ENCODE measurements at places on chromosomes 7 and 10.

GRCh38 chr10:80413271-80413996 lies 5.1 kb downstream of the PRXL2A start:
- no peak for DNase-seq

DNA sequence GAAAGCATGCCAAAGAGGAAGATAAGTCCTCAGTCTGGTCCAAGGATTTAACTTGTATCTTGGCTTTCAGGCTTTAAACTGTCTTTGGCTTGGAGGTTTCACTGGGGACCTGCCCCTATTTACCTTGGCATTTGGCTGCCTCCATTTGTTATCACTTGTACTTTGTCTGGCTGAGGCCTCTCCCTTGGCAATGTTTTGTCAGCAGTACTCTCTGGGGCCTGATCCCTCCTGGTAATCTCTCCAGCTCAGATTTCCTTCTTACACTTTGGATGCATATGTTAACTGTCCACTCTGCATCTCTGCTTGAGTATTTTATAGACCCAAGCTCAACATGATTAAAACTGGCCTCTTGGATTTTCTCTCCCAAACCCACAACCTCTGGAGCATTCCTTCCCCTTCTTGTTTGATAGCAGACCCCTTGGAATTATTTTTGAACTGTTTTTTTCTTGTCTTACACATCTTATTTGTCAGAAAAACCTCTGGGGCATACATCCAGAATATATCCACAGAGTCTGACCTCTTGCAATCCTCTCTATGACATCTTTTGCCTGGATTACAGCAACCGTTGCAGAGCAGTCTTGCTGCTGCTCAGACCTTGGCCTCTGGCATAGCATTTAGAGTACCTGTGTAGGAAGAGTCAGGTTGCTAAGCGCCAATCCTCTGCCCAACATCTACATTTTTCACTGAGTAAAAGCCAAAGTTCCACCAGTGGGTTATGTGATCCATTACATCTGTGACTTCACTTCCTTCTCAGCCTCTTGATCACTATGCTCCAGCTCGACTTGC lies 35.2 kb downstream of the ZNF487 start:
- no peak for DNase-seq

DNA sequence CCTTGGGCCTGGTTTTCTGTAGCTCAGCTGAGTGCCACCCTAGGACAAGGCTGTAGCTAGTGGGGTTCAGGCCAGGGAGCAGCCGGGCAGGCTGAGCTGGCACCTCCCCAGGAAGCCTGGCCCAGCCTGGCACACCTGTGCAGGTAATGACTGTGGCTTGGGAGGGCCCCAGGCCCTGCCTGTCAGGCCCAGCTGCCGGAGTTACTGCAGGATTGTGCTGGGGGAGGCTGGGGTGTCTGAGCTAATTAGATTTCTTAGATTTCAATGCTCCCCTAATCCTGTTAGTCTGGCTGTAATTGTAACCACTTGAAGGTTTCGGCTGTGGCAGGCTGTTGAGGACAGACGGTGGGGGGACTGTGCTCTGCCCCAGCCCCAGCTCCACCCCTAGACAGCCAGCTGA lies 6.0 kb downstream of the ZMIZ1 start:
- no peak for DNase-seq

DNA sequence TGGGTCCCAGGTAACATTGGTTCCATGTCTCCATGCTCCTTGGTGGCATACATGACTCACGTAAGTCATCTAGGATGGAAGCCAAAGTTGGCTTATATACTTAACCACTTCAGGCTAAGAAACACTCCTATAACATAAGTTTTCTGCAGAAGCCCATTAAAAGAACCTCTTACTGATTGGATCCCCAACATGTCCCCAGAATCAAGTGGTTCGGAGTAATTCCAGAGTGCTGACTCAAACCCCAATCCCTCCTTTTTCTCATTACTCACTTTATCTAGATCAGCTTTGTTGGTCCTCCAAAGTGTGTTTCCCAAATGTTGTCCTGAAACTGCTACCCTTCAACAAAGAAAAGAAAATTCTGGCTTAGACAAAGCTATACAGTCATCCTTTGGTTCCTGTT lies 10.1 kb upstream of the ATOH7 start:
- no peak for DNase-seq

DNA sequence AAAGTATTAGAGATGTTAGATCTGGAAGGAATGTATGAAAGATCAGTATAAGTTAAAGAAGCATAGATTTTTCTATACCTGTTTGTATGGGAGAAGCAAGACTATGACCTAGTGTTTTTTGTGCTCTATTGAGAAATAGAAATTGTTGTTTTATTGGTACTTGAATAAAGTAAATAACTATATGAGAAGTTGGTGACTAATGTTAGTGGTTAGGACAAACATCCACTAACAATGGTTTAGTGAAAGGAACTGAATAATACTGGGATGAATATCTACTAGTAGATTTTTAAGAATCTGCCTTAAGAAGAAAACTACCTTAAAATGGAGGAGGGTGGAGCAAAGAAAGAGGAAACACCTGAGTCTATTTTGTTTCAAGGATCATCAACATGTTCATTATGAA lies 521.1 kb upstream of the POT1 start:
- no peak for DNase-seq

DNA sequence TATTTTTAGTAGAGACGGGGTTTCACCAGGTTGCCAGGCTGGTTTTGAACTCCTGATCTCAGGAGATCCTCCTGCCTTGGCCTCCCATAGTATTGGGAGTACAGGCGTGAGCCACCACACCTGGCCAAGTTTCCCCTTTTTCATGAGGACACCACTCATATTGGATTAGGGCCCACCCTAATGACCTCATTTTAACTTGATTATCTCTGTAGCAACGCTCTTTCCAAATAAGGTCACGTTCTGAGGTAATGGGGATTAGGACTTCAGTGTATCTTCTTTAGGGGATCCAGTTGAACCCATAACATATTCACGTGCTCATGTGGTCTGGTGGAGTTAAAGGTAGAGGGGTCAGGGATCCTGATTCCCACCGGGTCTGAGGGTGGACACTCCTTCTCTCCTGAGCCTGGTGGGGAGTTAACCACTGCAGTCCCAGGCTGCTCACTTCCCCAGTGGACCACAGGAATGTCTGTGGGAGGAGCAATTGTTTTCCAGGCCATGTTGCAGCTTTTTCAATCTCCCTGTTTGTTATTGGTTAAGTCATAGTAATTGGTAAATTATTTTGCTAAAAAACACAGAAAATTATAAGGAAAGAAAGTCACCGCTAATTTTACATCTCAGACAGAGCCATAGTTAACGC lies 130.5 kb downstream of the GRK5 start:
- DNase-seq: no peak

GRCh38 chr10:14253711-14254110 lies 77.0 kb downstream of the FRMD4A start:
- DNase-seq: no peak

GRCh38 chr7:48113275-48113674 lies 24.2 kb downstream of the UPP1 start:
- no peak for DNase-seq

DNA sequence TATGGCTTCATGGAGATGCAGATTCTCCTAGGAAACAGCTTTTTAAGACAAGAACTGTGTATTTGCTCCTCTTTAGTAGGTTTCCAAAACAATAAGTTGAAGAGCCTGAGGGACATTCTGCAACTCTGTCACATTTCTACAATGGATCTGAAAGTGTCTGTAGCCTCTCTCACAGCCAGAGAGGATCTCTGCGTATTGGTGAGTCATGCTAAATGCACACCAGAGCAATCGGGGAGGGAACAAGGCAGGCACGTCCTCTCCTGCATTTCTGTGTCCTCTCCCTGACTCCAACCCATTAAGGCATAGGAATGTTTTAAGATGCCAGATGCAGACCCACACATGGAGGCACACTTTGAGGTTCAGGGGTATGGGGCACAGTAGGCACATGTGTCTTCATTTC lies 1126.4 kb upstream of the GHITM start:
- DNase-seq: no peak

DNA sequence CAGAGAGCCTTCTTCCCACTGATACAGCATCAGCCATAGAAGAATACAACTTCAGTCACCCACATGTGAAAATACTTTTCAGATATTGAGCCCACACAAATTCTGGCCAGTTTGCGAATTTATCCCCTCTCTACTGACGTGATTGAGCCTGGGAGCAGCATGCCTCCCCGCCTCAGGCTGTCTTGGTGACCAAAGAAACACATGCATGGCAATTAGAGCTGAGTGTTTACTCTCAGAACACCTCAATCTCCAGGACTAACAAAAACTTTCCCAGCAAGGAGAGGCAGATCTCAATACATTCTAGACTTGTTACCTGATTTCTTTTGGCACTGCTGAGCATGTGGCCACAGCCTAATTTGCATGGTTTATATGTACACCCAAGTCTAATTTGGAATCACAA lies 122.5 kb downstream of the TMEM26 start:
- DNase-seq: no peak

GRCh38 chr7:122402235-122402634 lies 97.7 kb upstream of the FEZF1 start:
- DNase-seq: no peak

- no peak for DNase-seq
These were observed 65.2 kb downstream of the CLRN3 start for GRCh38 chr10:127827354-127828140.

DNA sequence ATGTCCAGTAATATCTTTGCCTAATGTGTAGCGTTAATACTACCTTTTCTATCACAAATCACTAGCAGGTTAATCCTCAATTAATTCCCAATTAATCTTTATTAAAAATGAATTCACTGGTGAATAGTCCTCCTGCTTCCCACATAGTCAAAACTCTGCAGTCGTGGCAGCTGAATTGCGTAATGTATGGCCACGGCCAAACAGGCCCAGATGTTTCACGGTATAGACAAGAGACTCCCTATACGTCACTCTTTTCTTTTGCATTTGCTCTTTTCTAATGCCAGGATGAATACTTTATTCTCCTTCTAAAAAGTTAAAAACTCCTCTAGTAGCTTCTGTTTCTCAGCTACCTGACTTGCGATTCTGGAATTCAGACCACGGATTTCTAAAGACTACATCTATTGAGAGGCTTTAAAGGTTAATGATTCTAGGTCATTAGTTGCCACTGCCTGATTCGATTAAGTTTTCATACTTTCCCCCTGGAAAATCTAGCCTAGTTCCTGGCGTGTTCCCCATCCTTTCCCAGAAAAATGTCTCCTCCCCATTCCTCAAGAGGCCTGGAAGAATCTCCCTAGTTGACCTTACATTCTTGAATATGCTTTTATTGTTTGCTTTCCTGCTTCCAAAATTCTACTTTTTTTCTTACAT lies 16.9 kb downstream of the MEOX2 start:
- no peak for DNase-seq

GRCh38 chr10:63515002-63515763 lies 6.0 kb upstream of the REEP3 start:
- no peak for DNase-seq

DNA sequence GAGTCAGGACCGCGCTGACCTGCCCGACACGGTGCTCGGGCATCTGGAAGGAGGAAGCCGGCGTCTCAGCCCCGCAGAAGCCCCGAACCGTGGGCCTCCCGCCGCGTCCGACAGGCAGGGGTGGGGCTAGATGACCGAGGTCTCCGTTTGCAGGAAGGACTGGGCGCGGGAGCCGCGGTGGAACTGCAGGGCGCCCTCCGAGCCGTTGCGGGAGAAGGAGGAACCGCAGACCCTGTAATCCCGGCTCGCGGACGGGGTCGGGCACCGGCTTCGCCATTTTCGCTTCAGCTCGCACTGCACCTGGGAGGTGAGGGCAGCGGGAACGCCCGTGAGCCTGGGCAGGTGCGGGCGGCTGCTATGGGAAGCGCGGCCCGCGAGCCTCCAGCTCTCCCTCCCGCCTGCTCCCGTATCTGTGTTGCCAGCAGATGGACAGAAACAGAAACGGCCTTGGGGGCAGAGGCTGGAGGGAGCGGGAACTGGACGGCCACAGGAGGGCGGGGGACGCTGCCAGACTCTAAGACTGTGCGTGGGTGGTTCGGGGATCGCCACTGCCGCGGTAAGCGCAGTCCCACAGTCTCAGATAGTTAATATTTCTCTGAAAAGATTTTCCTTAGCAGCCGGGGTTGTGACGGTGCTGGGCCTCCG lies 114.1 kb downstream of the VIPR2 start:
- DNase-seq: no peak

- DNase-seq: no peak
These were observed 141.5 kb upstream of the EEPD1 start for GRCh38 chr7:36011588-36011965.

- DNase-seq: no peak
These were observed 114.7 kb upstream of the AHR start for GRCh38 chr7:17183630-17184328.

DNA sequence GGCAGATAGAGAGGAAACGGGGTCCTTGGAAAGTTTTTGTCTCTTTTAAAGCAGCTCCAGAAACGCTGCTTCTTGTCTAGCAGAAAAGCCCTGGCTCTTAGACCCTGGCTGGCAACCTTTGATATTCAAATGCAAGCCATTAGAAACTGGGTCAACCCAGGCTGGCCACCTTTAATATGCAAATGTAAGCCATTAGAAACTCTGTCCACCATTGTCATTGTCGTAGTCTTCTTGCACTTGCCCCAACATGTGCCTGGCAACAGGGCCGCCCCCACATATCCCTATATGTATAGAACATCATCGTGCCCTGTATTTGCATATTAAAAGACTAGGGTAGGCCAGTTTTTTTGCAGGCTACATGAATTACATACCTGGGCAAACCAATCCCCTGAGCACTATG lies 621.3 kb upstream of the DPP6 start:
- no peak for DNase-seq

DNA sequence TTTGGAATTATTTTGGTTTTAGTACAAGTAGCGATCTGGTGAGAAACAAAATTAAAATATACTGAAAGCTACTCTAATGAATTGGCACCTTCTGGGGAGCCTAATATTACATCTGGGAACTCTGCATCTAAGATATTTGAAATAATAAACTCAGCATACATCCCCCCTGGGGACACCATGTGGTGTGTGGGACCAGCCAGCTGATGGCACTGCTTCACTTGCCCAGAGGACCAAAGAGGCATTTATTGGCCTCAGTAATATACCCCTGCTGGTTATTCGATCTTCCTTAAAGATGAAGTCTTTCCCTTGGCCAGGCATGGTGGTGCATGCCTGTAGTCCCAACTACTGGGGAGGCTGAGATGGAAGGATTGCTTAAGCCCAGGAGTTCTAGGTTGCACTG lies 195.1 kb upstream of the AUTS2 start:
- DNase-seq: no peak

DNA sequence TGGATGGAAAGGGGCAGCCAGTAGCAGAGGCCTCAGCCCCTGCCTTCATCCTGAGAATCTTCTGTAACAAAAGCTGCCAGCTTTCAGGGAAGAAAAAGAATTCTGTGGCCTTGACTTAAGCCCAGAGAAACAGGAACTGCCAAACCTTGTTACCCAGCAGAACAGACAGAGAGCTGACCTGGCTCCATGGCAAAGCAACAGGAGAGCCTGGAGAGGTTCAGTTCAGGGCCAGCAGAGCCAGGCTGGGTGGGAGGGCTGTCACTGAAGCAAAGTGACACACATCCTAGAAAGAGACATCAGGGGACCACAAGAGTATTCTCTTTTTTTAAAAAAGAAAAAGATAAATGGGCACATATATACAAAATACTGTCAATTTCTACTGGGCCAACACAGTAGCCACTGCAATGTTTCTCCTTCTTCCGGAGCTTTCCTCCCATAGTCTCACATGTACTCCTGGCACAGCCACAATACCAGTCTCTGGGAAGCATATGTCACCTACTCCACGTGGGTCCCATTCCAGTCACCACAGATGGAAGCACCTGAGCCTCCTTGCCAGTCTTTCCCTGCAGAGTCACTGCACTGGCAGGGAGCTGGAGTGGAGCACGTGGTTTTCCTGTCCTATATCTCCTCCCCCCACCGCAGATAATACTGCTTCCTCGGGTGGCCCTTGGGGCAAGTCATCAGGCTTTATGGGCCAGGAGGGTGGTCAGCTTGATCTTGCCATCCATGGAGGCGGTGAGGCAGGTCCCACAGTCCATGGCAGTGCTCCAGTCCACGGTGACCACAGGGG lies 15.2 kb upstream of the CYREN start:
- DNase-seq: no peak
